ENCODE measurements at places on chromosomes 2 and 18.

DNA sequence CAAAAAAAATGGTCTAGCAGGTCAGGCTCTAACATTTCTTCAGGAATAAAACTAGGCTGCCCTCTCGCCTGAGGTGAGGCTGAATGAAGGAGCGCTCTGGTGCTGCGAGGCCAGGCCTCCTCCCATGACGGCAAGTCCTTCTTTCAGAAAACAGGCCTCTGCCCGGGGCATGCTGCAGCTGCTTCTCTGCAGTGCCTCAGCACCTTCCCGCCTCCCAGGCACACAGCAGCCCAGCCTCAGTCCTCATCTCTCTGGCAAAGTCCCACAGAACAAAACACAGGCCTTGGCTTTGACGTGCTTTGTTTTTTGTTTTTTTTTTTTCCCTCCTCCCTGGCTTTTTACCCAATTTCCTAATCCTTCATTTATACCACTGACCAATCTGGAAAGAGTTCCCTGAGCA, 74.8 kb downstream of the BCL11A start:
- DNase-seq, result no peak

DNA sequence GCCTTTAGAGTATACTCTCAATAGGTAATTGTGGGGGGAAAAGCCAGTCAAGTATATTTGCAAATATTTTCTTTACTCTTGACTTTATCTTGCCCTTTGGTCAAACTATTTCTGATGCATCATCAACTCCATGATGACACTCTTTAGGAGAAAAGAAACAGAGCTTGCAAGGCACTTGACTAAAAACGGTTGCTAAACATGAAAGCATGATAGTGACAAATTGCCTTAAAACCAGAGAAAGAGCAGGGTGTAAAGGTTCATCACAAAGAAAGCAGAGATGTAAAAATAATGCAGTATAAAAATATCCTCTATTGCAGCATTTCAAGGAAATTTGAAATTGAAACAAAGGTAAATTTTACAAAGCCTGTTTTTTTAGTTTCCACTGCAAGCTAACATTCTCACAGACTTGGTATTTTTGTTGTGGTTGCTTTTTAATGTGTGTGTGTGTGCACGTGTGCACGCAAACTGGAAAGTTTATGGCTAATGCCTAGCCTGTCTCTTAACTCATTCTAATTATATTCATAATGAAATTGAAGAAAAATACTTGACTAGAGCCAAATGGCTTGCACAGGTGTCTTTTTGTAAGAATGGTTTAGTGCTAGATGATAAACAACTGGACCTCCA, 503.6 kb downstream of the ARHGAP15 start:
- no peak for DNase-seq

DNA sequence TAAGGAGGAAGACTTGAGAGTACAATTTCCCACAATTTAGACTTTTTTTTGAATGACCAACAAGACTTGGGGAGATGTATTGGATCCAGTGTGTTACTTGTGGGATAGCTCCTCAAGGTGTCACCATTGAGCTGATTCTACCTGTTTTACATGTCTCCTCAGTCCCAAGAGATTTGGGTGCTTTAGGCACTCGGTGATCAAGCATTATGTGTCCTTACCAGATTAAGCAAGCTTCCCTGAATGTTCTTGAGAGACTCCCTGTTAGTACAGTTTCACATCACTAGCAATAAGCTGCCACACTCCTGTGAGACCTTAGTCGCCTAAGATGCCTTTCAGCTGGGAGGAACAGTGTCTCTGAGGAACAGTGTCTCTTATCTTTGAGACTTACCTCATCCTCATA, 384.3 kb upstream of the SYT4 start:
- DNase-seq, result no peak

DNA sequence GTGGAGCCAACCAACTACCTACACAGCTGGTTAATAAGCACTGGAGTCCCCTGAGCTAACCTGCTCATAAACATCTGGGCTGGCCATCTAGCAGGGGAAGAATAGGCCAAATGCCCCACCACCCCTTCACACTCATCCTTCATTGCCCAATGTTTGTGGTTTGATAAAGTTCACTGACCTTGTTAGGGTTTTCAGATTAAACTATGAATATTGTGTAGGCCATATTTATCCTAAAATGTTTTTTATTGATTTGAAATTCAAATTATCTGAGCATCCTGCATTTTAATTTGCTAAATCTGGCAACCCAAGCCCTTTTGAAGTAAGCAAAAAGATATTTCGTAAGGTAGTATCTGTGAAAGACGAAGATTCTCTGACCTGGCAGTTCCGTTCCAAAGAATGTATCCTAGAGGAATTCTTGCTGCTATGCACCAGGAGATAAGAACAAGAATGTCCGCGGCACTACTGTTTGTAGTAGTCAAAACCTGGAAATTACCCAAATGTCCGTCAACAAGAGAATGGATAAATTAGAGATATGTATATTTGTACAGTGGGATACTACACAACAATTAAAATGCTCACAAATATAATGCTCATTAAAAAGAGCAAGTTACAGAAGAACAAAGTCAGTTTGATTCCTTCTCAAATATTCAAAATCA, 5.8 kb upstream of the TLK1 start:
- no peak for DNase-seq

DNA sequence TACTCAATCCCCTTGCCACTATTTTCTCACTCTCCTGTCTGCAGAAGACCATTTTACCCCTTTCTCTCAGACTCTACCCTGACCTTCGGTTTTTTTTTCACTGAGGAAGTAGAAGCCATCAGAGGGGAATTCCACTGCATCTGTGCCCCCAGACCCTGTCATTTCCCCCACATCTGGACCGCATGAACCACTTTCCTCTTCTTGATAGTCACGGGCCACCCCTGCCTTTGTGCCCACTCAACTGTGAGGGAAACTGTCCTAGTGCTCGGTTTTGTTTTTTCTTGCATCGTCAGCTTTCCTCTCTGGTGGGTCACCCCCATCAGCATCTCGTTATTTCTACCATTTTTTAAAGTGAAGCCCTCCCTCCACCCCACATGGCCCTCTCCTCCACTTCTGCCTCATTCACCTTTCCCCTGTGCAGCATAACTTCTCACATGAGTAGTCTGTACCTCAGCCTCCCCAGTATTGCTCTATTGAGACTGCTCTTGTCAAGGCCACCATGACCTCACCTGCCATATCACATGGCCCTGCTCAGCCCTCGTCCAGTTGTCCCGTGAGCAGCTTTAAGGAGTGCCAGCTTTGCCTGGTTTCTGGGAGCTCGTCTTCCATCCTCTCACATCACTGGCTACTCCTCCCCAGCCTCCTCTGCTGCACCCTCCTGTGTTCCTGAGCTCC, 32.4 kb downstream of the TMEM87B start:
- no peak for DNase-seq

- no peak for DNase-seq
Observed at GRCh38 chr18:54813305-54813704, 15.0 kb upstream of the RAB27B start.

GRCh38 chr18:8765783-8766463, 60.6 kb downstream of the MTCL1 start:
- no peak for DNase-seq

DNA sequence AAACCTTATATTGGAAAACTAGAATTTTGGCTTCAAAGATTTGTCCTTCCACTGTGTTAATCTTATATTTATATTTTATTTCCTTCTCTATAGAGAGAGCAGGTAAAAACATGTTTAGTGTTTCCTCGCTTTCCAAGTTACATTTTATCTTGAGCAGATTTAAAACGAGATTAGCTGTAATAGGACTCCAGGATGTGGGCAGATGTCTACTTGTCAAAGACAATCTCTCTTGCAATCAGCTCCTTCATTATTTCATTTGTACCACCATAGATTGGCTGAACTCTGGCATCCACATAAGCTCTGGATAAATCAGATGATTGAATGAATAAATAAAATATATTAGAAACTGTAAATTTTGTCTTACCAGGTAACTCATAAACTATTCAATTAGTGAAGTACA, 17.5 kb upstream of the KANSL1L start:
- no peak for DNase-seq

GRCh38 chr2:98601532-98602132, 6.7 kb downstream of the COA5 start:
- peak; percentile 19 for DNase-seq

DNA sequence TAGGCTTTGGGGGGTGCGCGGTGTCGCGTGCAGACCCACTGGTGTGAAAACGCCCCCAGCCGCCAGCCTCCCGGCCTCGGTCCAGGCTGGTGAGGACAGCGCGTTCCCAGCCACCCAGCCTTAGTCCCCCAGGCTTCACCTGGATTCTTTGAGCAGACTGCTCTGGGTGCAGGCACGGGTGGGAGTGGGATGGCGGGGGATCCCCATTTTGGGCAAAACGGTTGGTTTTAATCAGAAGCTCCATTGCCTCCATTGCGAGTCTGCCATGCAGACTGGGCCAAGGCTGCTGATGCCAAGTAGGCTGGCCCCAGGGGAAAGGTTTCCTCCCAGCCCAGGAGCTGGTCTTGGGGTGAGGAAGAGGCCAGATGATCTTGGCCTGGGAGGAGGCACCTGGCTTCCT, 445 bp downstream of the MLPH start:
- no peak for DNase-seq

DNA sequence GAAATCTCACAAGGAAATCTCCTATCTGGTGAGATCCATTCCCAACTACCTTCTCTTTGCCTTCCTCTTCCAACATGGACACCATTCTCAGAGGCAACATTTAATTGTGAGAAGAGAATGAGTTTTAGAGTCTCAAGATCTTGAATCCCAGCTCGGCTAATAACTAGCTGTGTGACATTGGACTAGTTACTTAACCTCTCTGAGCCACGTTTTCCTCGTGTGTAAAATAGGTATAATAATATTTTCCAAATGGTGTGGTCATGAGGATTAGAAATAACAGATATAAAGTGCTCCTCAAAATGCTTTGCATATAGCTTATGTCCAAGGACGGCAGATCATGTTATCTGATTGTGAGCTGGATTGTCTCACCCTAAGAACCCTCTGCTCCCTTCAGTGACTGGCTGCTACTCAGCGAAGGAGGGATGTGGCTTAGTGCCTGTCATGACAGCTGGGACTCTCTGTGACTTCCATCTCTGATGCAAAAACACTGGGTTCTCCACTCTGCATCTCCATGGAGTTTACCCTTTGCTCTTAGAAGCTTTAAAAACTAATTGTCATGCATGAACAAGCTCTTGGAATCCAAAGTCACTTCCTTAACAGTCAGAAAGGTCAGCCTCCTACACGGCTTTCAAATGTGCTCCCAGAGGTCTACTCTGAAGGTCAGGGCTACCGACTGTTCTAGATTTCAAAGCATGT, 38.4 kb upstream of the MRPL19 start:
- no peak for DNase-seq

DNA sequence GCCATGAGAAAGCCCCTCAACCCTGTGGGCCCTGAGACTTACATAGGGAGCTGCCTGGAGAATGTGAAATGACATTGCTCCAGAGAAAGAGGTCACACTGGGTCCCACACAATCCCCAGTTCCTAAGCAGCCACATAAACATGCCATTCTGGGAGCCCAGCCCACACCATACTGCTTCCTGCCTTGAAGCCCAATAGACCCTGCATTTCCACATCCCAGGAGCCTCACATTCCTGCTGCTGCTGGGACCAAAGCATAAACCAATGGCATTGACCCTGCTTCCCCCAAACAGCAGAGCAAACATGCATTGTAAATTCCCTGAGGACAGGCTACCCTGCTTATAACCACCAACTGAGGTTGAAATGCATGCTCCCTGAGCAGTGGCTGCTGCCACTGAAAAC, 1117.6 kb upstream of the SLC39A10 start:
- no peak for DNase-seq

DNA sequence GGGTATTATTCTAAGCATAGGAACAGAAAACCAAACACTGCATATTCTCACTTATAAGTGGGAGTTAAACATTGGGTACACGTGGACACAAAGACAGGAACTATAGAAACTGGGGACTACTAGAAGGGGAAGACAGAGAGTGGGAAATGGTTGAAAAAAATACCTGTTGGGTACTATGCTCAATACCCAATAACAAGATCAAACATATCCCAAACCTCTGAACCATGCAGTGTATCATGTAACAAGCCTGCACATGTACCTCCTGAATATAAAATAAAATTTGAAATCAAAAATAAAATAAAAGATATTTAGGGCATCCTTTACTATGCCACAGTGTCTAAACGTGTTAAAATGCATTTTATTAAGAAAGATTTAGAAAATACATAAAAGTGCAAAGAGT, 221.0 kb upstream of the TFPI start:
- no peak for DNase-seq

DNA sequence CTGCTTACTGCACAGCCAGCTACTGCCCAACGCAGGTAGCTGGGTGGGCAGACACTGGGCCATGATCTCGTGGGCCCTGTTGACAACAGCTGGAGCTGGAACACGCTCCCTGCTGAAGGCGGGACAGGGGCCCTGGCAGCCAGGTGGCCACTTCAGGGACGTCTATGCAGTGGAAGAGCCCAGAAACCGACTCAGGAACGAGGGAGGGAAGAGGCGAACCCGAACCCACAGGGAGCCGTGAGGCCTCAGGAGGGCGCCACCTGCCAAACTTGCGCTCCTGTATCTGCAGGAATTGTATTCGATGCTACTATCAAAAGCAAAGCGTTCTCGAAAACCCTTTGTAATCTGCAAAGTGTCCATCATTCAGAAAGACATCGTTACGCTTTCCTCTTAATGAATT, 198.4 kb downstream of the EIPR1 start:
- DNase-seq, result no peak

GRCh38 chr2:109526442-109526970, 87.3 kb downstream of the SEPTIN10 start:
- no peak for DNase-seq

DNA sequence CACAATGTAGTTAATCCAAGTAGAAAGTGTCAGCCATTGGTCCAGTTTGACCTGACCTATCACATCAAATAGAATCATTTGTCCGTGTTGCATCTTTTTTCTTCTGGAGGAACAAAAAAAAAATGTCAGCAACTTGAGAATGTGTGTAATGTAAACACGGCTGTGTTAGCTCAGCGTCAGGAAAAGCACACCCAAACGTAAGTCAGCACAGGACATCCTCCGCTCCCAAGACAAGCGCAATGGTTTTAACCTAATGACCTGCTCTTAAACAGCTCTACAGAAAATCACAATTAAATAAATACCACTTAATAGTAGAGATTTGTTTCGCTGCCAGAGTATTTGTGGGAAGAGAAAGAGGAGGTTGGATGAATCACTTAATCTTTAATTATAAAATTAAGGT, 59.4 kb downstream of the OSR1 start:
- DNase-seq, result no peak

- DNase-seq, result no peak
Observed at GRCh38 chr2:5954509-5954908, 262.3 kb downstream of the SOX11 start.

GRCh38 chr2:219142329-219142728, 18.3 kb downstream of the NHEJ1 start:
- no peak for DNase-seq

GRCh38 chr2:173119944-173120343, 44.3 kb downstream of the MAP3K20 start:
- DNase-seq, result no peak

- DNase-seq, result no peak
Observed at GRCh38 chr2:43421194-43421593, 174.6 kb downstream of the THADA start.
